ENCODE measurements at places on chromosomes 7 and 10.

DNA sequence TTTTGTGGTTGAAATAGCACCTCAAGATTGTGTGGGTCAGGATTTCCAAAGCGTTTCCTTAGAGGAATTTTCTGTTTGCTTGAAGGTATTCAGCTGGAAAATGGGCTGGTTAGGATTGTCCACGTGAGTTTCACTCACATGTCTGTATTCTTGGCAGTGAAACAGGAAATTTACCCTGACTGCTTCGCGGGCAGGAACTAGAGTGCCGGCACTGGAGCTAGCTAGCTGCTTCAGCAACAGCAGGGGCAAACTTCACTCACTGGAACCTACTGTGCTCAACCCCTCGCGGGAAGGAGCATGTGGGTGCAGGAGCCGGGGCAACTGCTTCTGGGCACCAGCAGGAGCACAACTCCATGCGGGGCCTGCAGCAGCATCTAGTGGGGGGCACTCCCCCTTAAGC, 38.0 kb upstream of the RTKN2 start:
- no peak for DNase-seq

- DNase-seq, result no peak
Observed at GRCh38 chr10:14945108-14945507, 8.8 kb downstream of the DCLRE1C start.

DNA sequence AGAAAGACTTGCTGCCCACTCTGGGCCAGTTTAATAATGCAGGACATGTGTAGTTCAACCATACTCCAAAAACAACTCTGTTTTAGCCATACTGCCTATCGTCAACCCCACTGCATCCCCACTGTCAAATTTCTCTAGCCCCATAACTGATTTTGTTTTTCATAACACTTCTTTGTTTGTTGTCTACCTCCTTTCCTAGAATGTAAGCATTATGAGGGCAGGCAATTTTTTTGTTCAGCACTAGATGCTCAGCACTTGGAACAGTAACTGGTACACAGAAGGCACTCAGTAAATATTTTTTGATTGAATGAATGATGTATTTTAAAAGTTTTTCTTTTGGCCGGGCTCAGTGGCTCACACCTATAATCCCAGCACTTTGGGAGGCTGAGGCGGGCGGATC, 183.8 kb upstream of the MKLN1 start:
- DNase-seq, result no peak

- DNase-seq, result no peak
Observed at GRCh38 chr7:86600506-86601290, 43.0 kb upstream of the GRM3 start.

- DNase-seq, result no peak
Observed at GRCh38 chr7:71787513-71787912, 624.6 kb downstream of the CALN1 start.

GRCh38 chr10:78964952-78965633, 103.7 kb upstream of the ZMIZ1 start:
- DNase-seq, result no peak

DNA sequence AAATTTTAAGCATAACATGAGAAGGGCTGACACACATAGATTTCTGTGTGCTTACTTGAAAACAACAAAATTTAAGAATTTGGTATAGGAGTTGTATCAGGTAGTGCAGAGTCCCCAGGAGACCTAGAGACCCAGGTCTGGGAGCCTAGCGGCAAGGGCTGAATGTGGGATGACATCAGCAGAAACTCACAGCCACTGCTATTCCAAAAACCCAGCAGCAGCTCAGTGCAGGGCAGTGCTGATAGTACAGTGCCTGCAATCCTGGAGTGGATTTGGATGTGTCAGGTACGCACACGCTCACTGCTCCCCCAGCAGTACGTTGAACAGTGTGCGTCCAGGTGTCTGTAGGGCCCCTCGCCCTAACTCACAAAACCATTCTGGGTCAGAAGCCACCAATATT, 87.1 kb downstream of the EGFR start:
- no peak for DNase-seq
